ENCODE measurements at places on chromosomes 11 and 22.

DNA sequence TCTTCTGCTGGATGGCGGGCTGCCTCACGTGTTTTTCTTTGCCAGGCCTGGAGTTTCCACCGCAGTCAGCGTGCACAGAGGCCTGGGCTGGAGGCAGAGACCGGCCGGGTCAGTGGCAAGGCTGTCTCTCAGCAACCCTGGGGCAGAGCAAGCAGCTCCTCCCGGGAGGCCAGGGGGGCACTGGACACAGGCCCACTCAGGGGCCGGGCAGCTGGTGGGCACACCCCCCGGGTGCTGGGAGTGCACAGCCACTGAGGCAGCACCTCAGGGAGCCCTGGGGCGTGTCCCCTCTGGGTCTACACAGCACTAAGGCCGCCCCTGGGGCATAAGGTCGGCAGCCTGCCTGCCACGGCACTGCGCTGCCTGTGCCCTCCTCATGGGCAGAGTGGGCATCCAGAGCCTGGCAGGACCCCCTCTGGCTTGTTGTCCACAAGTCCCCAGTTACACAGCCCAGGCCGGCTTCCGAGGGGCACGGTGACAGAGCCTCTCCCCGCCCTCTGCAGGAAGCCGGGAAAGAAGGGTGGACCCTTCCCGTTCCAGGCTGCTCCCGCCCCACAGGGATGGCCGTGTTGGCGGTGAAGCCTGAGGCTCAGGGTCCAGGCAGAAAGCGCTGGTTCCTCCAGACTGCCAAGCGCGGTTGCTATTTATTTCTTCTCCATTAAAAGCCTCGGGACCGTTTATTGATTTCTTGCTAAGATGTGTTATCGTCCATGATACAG, 18.5 kb upstream of the TH start:
- DNase-seq: no peak

GRCh38 chr11:12838463-12839123, 164.4 kb downstream of the TEAD1 start:
- DNase-seq: peak; percentile 71

DNA sequence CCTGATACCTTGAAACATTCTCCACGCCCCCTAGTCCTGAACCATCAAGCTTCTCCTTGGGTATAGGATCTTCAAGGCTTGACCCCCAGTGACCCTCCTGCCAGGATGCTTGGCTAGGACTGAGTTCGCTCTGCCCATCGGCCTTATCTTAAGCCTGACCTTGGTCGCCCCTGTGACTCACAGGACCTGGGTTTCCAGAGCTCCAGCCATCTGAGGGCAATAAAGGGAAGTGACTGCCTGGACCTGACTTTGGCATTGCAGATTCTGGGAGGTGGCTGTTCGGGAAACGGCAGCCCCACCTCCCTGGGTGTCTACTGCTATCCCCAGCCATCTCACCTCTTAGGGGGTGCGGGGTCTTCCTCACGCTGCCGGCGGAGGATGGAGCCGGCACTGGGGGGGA, 15.4 kb downstream of the CARD10 start:
- DNase-seq: no peak

GRCh38 chr11:88035271-88035670, 140.0 kb downstream of the RAB38 start:
- DNase-seq: no peak

DNA sequence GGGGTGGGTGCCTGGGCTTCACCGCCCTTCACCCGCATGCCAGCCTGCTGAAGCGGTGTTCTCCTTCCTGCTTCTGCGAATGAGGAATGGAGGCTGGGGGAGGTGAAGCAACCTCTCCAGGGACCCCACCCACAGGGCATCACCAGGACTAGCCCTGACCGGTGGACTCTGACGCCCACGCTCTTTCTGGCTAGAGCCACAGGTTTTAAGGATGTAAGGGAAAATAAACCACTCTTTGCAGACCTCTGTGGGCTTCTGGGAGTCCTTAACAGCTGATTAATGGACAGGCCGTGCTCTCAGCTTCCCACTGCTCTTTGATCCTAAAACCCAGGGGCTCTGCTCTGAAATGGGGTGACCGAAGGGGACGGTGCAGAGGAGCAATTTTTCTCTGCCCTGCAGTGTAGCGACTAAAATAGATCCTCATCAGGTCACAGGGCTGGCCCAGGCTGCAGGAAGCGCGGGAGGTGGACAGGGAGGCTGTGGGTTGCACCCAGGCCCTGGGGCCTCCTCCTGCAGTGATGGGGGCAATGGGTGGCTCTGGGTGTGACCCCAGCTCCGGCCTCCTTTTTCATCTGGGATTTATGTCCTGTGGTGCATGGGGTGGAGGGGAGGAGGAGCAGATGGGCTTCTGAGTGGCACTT, 127.4 kb downstream of the CACNA1I start:
- no peak for DNase-seq

- no peak for DNase-seq
Observed at GRCh38 chr22:47997052-47997590, 1234.7 kb downstream of the TBC1D22A start.

DNA sequence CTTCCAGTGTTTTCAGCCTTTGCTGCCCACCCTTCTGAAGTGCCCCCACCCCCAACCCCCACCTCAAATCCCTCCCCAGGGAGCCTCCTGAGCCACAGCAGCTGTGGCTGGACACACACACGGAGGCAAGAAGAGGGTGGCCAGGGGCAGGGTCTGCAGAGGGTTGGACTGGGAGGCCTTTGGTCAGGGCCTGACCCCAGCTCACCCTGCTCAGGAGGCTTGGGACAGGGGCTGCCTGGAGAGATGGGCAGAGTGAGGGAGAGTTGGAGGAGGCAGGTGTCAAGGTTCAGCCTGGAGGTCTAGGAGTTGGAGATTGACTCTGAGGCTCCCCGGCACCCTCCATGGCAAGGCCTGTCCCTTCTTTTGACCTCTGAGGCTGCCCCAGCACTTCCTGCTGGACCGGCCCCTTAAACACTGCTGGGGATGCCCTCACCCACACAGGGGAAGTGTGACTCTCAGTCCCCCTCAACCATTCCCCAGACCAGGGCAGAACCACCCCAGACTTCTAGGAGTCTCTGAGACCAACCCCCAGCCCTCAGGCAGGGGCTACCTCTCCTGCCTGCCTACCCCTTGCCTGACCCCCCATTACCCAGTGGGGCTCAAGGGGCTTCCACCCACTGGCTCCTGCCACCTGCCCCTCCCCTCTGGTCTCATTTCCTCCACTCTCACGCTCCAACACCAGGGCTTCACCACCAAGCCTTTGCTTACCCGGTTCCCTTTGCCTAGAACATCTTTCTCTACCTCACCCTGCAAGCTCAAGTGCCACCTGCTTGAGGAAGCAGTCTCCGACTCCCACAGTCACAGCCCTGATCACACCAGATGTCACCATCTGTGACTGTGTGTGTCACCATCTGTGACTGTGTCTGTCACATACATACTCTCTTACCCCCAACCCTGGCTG, 8.6 kb downstream of the ARAP1 start:
- no peak for DNase-seq

- no peak for DNase-seq
Observed at GRCh38 chr11:8773916-8774539, 91.4 kb downstream of the RPL27A start.

GRCh38 chr22:31857247-31857646, 87.1 kb upstream of the YWHAH start:
- DNase-seq: no peak

GRCh38 chr11:64406221-64406946, 47.4 kb downstream of the RPS6KA4 start:
- DNase-seq: no peak

DNA sequence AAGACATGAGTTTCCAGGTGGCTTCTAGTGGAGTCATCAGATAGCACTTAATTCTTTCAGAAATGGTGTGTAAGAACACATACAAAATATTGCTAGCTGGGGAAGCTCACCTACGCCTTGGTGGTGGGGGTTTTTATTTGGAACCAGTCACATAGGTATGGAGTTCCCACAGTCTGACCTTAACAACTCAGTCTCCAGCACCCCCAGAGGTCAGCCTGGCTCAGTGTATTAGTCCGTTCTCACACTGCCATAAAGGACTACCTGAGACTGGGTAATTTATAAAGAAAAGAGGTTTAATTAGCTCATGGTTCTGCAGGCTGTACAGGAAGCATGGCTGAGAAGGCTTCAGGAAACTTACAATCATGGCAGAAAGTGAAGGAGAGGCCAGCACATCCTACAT, 317.5 kb upstream of the ZC3H12C start:
- no peak for DNase-seq

DNA sequence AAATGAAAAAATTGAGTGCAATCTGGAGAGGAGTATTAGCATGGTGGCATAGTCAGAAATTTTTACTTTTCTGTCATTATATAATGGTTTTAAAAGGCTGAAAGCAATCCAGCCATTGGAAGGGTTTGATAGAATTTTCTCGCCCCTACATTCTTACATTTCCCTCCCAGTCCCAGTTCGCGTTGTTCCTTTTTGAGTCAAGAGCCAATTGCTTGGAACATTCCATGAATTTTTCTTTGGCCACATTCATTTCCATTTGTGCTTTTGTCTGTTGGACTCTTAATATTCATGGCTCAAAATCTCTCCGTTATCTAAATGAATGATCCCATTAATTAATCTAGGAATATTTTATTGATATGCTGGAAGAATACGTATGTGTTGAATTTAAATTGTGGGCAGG, 66.0 kb downstream of the GRK3 start:
- peak; percentile 13 for DNase-seq

DNA sequence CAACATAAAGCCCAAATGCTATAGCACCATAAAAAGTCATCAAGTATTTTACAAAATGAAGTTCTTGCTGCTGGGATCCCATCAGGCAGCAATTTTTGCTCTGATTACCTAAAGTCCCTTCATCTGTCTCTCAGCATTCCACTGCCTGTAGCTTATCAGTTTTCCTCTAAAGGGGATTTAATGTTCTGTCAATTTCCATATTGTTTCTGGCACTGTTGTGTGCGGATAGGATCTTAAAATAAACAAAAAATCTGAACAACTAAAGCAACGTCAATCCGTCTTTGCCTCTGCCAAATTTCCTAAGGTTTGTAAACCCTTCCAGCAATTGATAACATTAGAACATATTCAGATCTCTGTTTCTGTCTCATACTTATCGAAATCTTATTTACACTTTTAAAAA, 1126.3 kb upstream of the RAG2 start:
- no peak for DNase-seq

GRCh38 chr22:48228468-48228867, 1466.0 kb downstream of the TBC1D22A start:
- DNase-seq: no peak

GRCh38 chr11:61971248-61972111, 4.0 kb upstream of the FTH1 start:
- DNase-seq: peak; percentile 100

DNA sequence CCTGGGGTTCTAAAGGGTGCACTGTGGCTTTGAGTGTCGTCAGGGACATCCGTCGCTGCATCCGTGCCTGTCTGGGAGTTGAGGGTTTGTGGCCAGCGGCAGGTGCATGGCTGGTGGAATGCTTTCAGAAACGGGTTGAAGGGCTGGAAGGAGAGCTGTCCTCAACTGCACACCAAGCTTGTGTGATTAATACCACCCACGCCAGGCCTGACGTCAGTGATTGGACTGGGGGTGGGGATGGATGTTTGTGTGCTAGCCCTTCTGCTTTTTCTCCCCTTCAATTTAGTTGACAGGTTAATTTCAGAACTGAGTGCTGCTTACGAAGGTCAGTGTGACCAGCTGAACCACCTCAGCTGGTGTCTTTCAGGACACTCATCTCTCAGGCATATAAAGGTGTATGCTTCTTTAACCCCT, 3.2 kb upstream of the GAB2 start:
- DNase-seq: peak; percentile 53

- DNase-seq: no peak
Observed at GRCh38 chr11:2849994-2850770, 35.4 kb downstream of the CDKN1C start.

DNA sequence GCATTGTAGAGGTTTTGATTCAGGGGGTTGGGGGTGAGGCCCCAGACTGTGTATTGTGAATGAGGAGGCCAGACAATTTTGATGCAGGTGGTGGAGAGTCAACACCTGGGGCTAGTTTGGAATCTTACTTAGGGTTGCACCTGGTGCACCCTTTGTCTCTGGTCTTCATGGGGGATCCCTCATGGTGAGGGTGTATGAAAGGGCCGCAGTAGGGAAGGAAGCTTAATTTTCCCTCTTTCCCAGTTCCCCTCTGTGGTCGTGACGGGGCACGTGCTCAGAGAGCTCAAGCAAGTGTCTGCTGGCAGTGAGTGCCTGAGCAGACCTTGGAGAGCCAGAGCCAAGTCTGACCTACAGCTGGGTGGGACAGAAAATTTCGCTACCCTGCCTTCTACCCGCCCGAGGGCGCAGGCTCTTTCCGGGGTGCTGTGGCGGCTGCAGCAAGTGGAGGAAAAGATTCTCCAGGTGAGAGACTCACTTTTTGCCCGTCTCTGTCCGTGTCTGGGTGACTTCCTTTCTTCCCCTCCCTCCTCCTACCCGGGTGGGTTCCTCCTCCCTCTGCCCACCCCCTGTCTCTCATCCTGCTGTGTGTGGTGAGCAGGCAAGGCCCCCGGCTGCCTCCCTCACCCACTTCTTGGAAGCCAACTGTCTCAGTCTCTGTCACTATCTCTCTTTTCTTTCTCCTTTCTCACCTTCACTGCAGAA, 131.7 kb downstream of the MICAL2 start:
- no peak for DNase-seq

GRCh38 chr11:35917676-35918075, 26.2 kb upstream of the LDLRAD3 start:
- DNase-seq: no peak

GRCh38 chr11:76669901-76670484, 554 bp downstream of the LRRC32 start:
- peak; percentile 95 for DNase-seq

DNA sequence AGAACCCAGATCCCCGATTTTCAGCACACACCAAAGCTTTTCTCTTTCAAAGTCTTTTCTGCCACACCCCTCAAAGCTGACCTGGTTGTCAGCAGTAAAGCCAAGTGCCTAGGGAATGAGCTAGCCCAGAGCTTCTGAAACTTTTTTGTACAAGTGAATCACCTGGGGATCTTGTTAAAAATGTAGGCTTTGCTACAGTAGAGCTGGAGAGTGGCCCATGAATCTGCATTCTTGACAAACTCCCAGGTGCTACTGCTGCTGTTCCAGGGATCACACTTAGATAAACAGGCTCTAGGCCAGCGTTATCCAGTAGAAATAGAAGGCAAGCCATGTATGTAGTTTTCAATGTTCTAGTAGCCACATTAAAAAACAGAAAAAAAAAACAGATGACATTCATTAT, 21.8 kb upstream of the NAV2 start:
- no peak for DNase-seq

- DNase-seq: no peak
Observed at GRCh38 chr22:25490896-25491295, 73.6 kb upstream of the GRK3 start.

- DNase-seq: no peak
Observed at GRCh38 chr11:1009991-1010390, 26.5 kb downstream of the MUC6 start.

DNA sequence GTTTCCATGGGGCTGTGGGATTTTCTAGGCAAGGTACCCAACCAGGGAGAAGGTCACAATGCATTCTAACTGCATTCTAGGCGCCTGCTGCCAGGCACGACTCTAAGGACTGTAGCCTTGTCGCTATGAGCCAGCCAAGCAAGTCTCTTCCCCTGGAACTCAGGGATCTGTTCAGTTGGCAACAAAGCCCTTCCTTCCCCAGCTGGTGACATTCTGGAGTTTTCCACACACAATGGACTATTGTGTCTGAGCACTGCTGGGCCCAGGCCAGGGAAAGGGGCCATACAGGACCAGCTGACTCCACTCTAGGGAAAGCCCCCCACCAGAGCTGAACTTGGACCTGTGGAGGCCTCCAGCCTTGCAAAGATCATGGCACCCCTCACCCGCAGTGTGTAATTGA, 116.8 kb downstream of the RRAS2 start:
- no peak for DNase-seq
